Activated T-helper 1 cell treated with Interleukin-2 at 50 U/mL for 16 hours (primary cell): ENCODE measurements at places on chromosomes 2 and 18.

DNA sequence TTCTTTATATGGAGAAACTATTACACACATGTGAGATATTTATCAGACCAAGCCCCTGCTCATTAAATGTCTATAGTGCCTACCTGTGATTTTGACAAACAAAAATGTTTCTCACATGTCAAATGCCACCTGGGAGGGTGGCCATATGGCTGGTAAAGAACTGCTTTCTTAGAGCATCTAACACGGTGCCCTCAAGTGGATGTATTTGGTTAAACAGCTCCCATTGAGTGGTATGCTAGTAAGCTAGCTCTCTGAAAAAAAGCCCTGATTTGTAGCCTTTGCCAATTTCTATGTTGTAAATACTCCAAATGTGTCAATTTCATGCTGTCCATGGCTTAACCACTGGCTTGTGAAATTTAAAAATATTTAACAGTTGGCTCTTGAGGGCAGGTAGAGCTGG lies 94.6 kb downstream of the PMAIP1 start:
- DNase-seq, result no peak

DNA sequence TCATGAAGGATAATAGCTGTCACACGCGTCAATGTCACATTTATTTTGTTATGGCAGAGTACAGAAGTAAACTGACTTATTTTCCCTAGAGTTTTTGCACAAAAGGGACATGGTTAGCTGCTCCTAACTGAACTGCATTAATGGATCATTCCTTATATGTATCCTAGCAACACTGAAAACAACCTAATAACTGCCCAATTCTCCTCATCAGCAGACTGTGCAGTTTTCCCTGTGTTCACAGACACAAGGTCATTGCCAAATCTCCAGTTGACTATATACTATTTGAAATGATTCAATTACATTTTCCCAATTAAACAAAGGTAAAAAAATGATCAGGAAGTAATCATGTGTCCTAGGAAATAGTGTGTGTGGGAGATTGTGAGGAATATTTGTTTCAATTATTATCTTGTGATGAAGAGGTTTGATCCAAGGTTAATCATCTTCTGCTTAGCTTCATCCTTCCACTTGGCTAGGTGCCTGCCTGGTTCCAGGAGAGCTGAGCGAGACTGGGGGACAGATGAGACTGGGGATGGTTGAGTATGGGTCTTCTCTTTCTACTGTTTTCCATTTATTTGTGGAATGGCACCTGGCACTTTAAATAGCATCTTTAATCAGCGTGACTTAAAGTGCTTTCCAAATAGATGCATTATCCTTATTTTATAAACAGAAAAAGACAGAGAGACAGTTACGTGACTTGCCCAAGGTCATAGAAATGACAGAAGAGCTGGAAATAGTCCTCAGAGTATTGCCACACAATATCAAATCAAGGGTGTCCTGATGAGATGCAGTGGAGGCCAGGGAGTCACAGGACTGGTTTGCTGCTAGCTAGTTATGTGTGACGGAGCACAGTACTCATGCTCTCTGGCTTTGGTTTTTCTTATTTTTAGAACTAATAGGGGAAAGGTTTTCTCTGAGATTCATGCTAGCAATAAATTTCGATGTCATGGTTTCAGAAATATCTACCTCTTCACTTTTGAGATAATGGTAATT lies 335.6 kb downstream of the PIK3C3 start:
- DNase-seq, result no peak

- DNase-seq, result no peak
These were observed 147.0 kb upstream of the PELI1 start for GRCh38 chr2:64291181-64291580.

DNA sequence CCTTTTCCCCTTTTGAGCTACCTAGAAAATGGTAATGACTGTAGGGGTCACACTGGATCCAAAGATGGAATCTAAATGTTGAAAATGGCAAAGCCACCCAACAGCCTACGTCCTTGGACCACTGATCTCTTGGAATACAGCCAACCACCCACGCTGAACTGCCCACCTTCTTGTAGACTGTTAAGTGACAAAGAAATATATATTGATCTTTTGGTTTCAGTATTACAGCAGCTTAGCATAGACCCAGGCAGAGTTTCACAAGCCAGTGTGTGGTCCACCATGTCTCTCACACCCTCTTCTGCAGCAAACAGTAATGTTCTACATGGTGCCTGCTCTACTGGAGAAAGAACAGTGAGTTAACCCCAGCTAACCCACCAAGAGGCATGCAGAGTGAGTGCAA lies 20.2 kb downstream of the CACNB4 start:
- DNase-seq, result no peak

DNA sequence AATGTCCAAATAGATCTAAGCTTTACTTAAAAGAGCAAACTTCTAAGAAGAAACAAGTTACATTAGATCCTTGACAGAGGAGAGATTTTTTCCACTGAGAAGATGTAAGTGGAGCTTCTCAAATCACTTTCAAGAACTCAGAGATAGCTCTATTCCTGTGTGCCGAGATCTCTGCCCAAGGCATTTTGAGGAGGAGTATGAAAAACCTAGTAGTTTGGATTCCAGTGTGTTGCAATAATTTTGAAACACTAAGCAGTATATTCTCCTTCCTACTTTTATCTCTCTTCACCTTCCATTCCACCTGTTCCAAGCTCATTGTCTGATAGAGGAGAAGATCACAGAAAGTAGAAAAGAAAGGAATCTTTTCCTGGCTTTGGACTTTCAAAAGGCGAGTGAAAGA lies 192.0 kb upstream of the TANK start:
- no peak for DNase-seq

DNA sequence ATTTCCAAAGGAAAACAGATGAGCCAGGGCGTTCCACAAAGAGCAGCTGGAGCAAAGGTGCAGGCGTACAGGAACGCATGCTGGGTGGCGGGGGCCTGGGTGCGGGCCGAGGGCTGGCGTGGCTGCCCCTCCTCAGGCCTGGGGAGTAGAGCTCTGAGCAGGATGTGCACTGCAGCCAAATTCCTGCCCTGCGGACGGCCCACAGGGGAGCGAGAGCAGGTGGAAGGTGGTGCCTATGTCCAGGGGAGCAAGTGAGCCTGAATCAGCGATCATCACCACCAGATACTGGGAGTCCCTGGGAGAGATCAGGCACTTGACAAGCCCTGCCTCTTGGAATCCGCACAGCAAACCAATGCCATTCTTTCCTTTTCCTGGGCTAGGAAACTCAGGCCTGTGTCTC lies 106.3 kb downstream of the GBX2 start:
- no peak for DNase-seq

- peak; percentile 36 for DNase-seq
These were observed 25.8 kb downstream of the BIN1 start for GRCh38 chr2:127080938-127081755.

GRCh38 chr2:227124811-227125210 lies 39.2 kb downstream of the COL4A4 start:
- DNase-seq, result no peak

GRCh38 chr18:29123706-29124530 lies 947.0 kb upstream of the CDH2 start:
- no peak for DNase-seq

DNA sequence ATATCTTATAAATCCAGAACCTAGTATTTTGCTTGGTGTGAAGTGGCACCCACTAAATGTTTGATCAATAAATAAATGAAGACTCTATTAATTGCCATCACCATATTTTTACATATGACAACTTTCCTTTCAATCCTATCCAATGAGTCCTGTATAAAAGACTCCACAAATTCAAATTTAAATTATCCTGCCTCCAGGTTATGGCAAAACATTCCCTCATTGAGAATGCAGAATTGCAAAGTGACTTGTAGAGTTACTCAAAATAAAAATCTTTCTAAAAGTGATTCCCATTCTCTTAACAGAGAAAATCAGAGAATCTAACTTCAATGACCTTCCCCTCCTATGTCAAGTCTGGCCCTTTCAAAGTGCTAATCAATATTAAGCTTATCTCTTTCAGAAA lies 236.8 kb downstream of the GRB14 start:
- no peak for DNase-seq

DNA sequence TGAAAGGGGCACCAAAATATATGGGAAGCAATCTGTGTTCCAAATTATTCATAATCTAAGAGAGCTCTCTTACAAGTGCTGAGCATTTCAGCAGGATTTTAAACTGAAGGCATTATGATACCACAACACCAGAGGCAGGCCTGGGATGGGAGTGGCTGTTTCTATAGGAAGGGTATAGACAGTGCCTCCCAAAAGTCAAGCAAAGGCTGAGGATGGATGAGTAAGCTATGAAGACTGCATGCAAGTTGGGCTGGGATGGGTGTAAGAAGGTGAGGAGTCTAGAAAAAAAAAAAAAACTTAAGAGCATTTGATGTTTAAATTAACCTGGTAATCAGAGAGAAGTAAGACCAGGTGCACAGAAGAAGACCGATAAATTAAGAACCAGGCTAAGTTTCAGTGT lies 132.5 kb downstream of the OSR1 start:
- no peak for DNase-seq

DNA sequence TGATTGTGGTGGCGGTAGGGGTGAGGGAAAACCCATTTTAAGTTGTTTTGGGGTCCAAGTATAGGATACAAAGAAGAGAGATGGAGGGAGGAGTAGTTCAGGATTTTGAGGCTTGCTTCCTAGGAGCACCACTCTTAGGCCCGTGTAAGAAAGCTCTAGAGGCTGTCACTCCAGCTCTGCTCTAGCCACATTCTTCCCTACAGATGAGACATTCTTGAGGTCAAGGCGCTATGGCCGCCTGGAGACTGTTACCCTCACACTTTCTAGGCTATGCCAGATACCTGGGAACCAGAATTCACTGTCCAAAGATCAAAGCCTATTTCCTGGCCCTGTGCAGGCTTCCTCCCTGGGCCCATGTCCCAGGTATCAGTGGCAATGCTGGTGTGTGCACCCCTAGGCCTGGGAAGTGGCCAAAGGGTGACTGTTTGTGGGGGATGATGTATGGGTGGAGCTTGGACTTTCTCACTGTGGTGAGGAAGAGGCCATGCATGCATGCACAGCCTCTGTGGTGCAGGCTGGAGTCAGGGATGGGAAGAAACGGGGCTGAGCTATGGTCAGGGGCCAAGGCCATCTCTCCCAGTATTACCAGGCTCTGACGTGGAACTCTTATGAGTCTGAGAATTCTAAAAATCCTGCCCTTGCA lies 7.0 kb upstream of the TTL start:
- no peak for DNase-seq

GRCh38 chr2:226693521-226693920 lies 106.1 kb downstream of the IRS1 start:
- DNase-seq, result no peak

DNA sequence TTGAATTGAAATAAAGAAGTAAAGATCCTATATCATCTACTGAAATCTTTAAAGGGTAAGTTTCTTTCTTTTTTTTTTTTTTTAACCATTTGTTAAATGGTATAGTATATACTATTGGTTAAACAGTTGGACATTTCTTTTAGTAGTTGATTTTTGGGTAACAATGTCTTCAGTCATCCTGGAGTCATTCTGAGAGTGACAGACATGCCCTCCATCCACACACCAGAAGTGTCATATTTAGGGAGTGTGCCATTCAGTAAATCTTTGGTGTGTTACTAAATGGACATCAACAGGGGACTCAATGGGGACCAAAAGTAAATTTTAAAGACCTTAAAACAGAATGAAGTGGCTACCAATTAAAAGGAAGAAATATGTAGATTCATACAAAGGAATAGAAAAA lies 50.8 kb upstream of the SLC39A10 start:
- DNase-seq, result no peak

GRCh38 chr2:231521443-231521842 lies 8.8 kb downstream of the NMUR1 start:
- no peak for DNase-seq

GRCh38 chr2:173752152-173752551 lies 213.0 kb downstream of the SP3 start:
- no peak for DNase-seq

DNA sequence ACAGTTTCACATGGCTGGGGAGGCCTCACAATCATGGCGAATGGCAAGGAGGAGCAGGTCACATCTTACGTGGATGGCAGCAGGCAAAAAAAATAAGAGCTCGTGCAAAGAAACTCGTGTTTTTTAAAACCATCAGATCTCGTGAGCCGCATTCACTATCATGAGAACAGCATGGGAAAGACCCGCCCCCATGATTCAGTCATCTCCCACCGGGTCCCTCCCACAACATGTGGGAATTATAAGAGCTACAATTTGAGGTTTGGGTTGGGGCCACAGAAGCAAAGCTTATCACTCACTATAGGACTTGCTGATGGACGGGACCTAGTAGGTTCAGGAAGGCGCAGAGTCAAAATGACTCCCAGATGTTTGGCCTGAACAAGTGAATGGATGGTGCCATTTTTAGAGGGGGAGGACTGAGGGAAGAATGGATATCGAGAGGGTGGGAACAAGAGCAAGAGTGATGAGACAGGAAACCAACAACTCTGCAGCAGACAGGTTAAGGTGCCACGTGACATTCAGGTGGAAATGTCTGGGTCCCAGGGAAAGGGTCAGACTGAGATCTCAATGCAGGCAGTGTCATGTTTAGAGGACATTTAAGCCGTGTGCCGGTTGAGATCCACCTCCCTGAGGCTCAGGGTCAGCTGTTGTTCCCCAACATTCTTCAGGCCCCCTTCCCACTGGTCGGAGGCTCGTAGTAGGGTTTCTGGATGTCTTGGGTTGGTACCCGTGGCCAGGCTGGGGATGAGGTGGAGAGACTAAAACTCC lies 85.7 kb downstream of the MYCN start:
- DNase-seq, result no peak

DNA sequence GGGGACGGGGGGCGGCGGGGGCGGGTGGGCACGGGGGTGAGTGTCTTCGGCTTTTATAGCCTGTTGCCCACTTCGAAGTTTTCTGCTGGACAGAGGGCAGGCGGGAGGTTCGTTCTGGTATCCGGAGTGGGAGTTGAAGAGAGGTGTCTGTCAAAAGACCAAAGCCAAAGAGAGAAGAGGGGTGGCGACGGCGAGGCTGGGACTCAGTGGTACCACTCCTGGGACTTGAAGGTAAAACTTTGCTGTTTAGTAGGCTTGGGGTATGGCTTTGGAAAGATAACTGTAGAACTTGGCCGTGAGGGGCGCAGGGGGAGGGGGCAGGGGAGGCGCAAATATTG lies 215.8 kb upstream of the DTNA start:
- no peak for DNase-seq

DNA sequence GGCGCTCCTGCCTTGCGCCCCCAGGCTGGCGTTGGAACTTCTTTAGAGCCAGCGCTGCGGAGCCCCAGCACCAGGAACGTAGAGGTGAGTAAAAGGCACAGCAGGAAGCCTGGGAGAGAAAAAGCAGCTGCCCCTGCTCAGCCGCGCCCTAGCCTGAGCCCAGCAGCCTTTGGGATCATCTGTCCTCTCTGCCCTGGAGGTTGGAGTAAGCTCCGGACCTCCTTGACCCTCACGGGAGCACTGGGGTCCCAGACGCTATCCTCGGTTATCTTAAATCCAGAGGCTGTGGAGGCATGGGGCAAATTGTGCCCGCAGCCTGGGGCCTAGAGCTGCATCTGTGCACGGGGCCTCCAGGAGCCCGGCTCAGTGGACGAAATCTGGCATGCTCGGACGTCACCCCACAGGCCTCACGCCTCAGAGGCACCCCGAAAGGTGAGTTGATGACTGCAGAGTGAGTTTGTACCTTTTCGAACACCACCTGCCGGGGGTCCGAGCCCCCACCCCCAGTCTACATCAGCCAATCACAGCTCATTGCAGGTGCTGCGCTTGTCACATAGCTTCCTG lies 1.6 kb upstream of the SLC66A2 start:
- DNase-seq, result no peak

- DNase-seq, result no peak
These were observed 472.9 kb downstream of the PTPRM start for GRCh38 chr18:8040021-8040420.
